ENCODE measurements at places on chromosomes 2 and 18.
A peak's percentile ranks its signal among the peaks of the same experiment; 100 is the strongest.

GRCh38 chr18:73520229-73520628, 627.4 kb downstream of the FBXO15 start:
- no peak for DNase-seq

DNA sequence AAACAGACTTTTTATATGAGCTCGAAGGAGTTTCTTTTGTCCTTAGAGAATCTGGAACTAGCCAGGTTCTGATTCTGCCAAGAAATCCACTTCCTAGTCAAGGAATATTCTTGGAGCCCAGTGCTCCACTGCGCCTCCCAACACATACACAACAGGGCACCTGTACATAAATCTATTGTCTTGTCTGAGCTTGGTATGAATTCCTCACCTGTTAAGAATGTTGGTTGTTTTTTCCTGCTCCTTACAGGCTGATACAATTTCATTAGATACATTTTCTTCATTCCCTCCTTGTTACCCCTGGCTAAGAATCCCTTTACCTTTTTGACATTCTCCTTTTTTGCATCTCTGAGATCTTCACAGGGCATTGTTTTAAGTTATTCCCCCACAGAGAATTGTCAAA, 56.0 kb upstream of the FZD7 start:
- no peak for DNase-seq

GRCh38 chr2:99836690-99837605, 305.4 kb downstream of the AFF3 start:
- no peak for DNase-seq

- DNase-seq = no peak
These were observed 77.8 kb upstream of the PMAIP1 start for GRCh38 chr18:59821983-59822382.

DNA sequence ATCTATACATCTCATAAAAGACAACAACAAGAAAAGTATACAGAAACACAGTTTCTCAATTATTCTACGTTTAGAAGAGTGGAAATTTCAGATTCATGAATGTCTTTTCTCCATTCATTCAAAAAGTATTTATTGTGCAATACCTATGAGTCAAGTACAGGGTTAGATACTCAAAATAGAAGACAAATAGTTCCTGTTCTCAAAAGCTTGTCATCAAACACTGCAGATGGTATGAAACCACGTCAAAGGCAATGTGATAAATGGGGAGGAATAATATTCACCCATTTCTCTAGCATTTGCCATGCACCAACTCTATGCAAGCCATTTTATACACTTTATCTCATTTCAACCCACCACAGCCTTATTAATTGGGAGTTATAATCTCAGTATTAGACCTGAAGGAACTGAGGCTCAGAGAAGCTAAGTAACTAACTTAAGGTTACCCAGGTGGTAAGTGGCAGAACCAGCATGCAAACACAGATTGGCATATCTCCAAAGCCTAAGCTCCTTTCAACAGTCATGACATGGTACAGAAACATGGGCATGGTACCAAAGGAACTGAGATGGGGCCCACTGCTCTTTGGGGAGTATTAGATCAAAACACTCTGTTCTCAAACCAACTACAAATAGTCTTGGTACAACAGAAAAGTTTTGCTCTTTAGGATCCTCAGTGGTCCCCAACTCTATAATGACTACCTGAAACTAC, 67.2 kb upstream of the NPAS2 start:
- DNase-seq = no peak

DNA sequence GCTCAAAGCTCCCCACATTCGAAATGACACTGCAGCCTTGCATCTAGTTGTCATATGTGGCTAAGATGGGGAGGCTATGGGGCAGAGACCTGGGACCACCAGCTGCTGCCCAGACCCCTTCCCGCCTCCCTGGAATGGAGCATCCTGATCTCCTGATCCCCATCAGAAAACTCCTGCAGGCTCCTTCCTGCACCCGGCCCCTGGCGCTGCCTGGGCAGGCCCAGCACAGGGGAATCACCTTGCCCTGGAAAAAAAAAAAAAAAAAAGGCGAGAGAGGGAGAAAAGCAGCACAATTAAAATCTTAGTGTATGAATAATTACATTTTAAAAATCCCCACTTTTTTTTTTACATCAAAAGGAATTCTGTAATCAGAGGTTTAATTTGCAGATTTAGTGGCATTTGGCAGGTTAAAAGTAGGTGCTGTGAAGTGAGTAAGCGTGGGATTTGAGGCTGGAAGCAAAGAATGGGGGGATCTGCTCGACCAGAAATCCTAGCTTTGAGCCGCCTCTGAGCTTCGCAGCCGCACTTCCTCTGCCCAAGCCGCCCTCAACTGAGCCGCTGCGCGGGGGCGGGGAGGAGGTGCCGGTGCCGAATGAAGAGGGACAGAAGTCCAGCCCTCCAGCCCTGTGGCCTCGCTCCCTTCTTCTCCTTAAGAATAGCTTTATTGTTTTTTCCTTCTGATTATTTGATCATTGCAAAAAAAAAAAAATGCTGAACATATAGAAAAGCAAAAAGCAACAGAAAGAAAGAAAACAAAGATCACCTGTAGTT, 30.0 kb downstream of the THNSL2 start:
- DNase-seq = peak; percentile 33

GRCh38 chr2:222038067-222038802, 260.6 kb downstream of the PAX3 start:
- no peak for DNase-seq

DNA sequence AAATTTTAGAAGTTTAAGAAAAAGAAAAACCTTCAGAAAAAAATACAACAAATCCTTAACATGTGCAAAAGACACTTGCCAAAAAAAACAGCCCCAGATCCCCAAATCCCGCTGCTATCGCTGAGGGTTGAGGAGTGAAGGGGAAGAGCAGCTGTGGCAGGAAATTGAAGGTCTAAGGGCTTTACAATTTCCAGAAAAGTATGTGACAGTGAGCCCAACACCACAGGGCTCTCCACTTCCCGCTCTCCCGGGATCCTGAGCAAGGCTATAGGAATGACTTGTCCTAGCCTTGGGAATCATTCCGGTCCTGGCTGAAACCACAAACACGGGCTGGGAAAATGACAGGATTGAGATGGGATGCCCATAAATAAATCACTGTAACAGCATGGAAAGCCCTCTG, 191.4 kb downstream of the TMEM163 start:
- no peak for DNase-seq

- DNase-seq = no peak
These were observed 71.8 kb upstream of the CABLES1 start for GRCh38 chr18:23063502-23063901.

DNA sequence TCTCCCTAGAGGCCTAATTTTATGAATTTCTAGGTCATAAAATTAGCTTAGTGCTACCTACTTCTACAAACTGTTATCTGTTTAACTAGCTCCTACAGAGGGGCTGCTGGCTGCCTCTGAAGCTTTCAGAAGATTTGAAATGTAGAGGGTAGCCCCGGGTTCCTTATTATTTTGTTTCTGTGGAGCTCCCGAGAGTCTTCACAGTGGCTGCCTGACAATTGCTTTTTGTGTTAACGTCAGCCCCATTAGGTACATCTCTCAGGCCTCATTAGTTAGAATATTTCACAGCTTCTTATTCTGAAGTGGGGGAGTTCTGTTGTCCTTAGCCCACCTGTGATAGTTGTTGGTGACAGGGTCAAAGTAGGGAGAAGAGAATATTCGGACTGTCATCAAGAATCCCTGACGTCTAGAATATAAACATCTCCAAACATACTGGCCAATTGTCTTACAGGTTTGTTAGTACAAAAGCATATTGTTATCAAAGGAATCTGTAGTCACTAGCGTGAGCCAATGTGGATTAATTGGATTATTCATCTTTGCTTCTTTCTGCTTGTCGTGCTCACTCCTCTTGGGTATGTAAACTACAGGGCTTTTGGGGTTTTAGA, 77.5 kb downstream of the DIS3L2 start:
- no peak for DNase-seq

All from activated naive CD4-positive, alpha-beta T cell treated with Interleukin-2 at 50 U/mL for 16 hours (primary cell).